ENCODE measurements at places on chromosomes 12 and 14.
A peak's percentile ranks its signal among the peaks of the same experiment; 100 is the strongest.

DNA sequence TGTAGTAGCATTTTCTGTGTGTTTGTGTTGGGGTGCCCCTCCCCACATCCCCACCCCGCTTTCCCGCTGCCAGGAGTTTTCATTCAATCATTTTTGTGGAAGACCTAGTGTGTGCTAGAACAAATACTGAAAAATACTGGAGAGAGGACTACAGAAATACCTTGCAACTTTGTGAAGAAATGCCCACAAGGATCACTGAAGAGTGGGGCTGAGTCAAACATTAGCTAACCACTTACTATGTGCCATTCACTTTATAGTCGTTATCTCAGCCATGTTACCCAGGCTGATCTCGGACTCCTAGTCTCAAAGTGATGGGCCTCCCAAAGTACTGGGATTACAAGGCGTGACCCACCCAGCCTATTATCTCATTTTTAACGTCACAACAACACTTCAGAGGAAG is 559 bp upstream of the LMBR1L start:
- no peak for DNase-seq

DNA sequence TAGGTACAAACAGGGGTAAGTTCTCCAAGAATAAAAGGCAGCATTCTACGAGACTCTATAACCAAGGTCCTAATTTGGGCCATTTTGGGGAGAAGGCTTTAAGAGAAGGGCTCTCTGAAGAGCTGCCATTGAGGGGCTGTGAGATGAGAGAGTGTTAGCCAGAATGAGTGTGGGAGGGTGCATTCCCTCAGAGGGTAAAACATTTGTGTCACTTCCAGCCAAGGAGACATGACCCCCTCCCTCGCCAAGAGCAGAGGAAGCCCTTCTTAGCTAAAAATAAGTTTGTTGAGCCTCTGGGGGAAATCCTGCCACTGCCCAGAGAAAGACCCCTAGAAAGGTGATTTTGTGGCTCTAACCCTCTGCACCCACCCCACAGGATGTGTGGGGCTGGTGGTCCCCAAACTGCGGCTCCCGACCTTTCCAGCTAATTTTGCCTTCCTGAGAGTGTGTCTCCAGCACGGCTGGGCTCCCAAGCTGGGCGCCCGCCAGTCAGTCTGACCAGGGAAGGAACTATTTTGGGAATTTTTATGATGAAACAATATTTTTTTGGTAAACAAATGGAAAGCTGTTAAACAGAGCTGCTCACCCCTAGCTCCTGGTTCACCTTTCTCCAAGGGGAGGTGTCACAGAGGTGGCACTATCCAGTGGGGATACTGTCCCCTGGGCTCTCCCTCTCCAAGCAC is 65.9 kb upstream of the JDP2 start:
- no peak for DNase-seq

DNA sequence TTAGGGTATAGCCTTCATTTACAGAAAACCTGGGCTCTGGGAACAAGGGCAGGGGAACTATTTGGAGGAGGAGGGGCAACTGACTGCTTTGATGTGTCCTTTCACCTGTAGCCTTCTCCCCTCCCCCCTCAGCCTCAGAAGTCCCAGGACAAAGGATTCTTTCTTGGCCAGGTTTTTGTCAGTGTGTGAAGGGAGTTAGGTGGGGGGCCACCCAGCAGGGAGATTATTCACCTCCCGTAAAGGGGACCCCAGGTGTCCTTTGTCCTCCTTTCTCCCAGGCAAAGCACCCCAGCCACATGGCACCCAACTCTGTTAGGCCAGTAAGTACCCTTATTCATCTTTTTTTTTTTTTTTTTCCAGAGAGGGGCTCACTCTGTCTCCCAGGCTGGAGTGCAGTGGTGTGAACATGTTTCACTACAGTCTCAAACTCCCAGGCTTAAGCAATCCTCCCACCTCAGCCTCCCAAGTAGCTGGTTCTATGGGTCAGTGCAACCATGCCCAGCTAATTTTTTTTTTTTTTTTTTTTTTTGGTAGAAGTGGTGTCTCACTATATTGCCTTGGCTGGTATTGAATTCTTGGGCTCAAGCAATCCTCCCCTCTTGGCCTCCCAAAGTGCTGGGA is 723 bp upstream of the NFE2 start:
- no peak for DNase-seq

GRCh38 chr14:23137813-23138535 is 18.9 kb upstream of the CEBPE start:
- no peak for DNase-seq

DNA sequence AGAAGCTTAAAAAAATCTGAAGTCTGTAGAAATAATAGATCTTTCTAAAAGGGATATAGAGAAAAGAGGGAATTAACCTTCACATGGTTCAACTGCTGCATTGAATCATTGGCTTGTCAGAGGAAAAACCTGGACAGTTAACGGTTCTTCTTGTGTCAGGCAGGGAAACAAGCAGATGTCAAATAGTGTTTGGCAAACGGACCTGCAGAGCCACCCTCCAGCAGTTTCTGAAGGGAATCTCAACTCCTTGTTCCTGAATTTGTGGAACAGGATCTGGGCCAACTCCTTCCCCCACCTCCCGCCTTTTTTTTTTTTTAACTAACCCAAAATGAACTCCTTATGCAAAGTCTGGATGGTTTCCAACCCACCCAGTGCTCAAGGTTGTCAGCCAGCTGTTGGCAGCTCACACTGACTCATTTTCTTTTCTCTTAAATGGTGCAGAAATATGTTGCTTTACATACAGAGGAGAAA is 187.3 kb downstream of the CAND1 start:
- DNase-seq: no peak

- peak; percentile 15 for DNase-seq
These were observed 40.2 kb upstream of the CCDC196 start for GRCh38 chr14:66445936-66446335.

DNA sequence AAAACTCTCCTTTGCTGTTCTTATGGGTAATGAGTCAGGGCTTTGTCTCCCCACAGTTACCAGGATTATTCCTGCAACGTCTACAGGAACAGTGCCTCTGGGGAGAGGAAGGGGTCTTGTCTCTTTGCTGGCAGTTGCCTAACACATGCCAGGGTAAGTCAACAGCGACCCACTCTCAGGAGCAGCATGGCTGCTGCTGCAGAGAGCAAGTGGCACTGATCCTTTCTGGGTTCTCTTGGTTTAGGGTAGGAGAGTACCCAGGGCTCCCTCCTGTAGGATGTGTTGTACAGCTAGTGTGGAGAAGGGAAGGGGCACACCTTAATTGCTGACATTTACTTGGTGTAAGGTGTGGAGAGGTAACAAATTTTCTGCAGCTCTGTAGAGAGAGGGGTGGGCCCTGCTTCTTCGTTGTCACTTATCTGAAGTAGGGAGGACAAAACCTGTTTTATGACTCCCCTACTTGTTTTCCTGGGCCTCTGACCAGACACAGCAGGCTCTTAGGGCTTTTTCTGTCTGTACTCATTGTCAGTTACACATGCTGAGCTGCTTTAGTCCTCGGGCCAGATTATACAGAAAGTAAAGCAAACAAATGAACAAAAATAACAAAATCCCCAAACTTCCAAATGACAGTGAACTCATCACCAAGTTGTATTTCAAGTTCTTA is 168.2 kb downstream of the ACSS3 start:
- no peak for DNase-seq

- DNase-seq: no peak
These were observed 11.0 kb downstream of the CBLN3 start for GRCh38 chr14:24418492-24418873.

Data from NCI-H526 treated with DMSO at 0.1 percent for 48 hours (cell line).